ENCODE measurements at places on chromosomes 2 and 18. TPM values are rescaled to one million over a fixed set of nuclear protein-coding genes. Genes with fewer than 3 reads are reported as not detected.

Gene ATP8B1
- total RNA-seq, result 0.18 TPM

Gene DES
- total RNA-seq, result not detected

Gene AOX1
- total RNA-seq, result 0.69 TPM

Gene PUM2
- total RNA-seq, result 104 TPM

Gene COL3A1
- not detected for total RNA-seq
